Mammary epithelial cell (primary cell): ENCODE measurements at places on chromosomes 2 and 18.

- peak; percentile 81 for DNase-seq
Observed at GRCh38 chr2:69997015-69997830, 35.8 kb upstream of the ASPRV1 start.

DNA sequence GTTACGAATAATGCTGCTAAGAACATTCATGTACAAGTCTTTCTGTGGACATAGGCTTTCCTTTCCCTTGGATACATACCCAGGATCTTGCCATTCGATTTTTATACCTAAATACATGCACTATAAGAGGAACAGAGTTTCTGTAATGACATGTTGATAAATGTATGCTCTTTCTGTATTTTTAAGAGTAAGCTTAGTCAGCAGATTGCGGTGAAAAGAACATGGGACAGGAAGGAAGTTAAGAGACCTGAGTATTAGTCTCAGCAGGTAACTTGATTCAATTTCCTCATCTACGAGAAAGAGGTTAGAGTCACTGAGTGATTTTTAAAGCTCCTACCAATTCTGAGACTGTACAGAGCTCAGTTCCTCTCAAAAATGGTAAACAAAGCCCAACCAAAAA is 2.6 kb upstream of the TLK1 start:
- no peak for DNase-seq

GRCh38 chr18:4264347-4264791 is 190.7 kb downstream of the DLGAP1 start:
- no peak for DNase-seq

DNA sequence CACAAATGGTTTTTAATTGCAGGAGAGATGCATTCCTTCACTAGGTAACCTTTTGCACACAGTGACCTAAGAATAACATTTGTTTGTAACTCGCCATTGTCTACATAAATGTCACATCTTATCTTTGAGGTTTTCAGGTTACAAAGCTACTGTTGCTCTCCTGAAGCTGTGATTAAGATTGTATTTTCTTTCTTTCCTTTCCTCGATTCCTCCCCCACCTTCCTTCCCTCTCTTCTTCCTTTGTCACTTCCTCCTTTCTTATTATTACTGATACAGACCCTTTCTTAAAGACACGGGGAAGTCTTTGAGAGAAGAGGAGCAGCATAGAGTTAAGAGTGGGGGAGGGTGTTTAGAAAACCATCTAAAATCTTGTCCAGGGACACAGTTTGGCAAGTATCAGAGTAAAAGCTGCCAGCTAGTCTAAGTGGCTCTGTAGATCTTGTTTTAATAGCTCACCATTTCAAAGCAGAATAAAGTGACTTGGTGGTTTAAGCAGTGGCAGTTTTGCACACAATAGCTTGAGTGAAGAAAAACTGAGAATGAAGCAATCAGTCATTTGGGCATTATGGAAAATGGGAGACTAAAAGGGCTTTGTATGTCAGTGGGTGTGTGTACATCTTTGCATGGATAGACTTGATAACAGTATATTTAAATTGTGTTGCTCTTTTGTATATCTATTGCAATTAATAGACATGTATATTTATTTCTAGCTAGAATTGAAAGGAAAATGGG is 10.9 kb downstream of the CERS6 start:
- DNase-seq = no peak

DNA sequence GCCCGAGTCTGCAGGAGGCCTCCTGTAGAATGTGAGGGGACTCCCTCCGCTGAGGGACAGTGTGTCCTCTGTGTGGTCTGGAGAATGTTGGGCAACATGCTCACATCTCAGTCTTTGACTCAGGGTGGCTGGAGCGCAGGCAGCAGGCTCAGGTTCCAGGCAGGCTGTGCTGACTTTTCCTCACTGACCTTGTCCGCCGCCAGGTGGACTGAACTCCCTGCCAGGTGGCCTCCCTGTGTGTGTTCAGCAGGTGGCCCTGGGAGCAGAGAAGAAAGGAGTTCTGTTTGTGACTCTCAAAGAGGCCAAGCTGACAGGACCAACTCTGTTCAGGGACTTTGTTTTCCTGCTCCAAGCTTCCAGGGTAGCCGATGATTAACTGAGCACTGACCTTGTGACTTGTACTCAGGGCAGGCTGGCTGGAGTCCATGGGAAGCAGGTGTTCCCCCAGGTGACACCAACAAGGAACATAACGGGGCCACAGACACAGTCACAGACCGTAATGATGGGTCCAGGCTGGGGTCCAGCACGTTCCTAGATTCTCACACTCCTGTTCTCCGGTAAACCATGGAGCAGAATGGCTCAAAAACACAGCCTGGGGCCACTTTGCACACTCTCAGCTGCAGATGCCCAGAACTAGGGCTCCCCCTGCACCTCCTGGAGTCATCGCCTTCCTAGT is 439.8 kb downstream of the RNF144A start:
- DNase-seq = no peak

- DNase-seq = no peak
Observed at GRCh38 chr2:72936660-72937355, 19.5 kb downstream of the EMX1 start.

DNA sequence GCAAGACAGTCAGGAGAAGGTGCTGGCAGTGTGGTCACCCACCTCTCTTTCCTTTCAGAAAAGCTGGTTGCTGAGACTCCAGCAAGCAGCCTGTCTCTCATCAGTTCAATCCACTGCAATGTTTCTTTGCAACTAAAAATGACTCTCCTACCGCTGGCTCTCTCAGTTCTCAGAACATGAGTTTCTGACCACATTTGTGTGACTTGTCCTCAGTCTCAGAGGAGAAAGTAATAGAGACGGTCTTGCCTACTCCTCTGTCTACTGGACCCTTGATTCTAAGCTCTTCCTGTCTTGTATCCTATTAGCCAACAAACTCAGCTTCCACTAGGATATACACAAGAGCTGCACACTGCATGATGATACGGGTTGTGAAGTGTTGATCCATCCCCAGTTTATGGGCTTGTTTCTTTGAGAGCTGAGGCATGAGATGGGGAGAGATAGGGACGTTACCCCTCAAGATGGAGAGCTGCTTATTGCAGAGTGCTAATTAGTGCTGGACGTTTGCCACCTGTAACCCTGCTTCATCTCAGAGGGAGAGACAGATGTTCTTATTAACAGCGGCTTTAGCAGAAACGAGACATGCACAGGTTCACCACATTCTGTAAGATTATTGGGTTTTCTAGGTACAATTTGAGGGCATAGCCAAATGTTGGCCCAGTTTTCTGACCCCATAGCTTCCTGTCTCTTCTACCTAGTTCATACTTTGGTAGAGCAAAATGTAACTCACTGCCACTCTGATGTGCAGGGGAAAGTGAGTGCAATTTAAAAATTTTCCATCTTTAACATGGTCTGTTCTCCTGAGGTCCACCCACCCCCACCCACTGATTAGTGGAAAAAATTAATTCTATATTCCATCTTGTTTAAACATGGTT is 32.4 kb upstream of the YWHAQ start:
- DNase-seq = no peak

DNA sequence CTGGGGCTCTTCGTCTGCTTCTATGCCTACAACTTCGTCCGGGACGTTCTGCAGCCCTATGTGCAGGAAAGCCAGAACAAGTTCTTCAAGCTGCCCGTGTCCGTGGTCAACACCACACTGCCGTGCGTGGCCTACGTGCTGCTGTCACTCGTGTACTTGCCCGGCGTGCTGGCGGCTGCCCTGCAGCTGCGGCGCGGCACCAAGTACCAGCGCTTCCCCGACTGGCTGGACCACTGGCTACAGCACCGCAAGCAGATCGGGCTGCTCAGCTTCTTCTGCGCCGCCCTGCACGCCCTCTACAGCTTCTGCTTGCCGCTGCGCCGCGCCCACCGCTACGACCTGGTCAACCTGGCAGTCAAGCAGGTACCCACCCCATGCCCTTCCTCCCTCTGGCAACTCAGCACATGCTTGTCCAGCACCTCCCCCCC is 24.2 kb downstream of the STEAP3 start:
- DNase-seq = no peak

DNA sequence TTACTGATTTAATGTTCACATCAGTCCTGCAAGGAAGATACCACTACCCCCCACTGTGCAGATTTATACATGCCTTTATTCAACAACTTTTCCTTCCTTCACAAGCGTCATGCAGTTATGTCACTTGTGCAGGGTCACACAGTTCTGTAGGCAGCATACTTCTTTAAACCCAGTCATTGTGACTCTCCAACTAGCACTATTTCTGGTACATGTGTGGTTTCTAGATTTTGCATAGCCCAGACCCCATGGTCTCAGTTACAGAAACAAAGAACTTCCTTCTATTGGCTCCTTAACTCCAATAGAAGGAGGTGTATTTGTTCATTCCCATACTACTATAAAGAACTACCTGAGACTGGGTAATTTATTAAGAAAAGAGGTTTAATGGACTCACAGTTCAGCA is 333.1 kb downstream of the ZNF516 start:
- DNase-seq = no peak

- DNase-seq = no peak
Observed at GRCh38 chr2:222595581-222595980, 60.3 kb downstream of the FARSB start.

DNA sequence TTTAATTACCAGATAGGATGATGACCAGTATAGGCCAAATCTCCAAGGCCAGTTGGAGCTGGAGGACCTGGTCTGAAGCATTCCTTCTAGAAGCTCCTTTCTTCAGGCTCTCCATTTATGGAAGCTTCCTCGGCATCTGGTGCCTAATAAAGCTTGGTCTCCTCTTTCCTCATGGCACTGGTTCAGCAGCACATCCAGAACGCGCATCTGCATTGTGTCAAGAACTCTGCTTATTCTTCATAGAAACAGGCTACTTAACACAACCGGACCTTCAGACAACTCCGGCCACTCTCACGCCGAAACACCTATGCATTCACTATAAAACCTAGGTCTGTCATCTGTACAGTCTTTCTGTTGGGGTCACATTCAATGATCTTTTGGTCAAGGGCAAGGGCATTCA is 99.8 kb downstream of the COL6A3 start:
- no peak for DNase-seq

GRCh38 chr2:177723235-177723634 is 330.7 kb downstream of the AGPS start:
- DNase-seq = no peak

DNA sequence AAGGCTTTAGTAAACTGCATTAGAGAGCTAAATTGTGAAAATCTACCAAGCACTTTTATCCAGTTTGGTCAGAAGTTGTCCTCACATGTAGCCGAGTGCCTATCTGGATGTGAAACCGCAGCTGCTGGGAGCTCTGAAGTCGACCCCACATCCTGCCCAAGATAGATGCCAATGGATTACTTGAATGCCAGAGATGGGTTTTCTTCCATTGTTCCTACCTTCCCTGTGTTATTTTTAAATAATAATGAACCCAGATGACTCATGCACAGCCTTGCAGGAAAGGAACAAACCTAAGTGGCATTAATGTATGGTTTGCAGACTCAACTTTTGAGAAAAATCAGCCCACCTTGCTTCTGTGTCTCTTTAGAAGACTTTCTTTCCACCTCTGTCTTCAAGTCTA is 408.5 kb downstream of the FBXO15 start:
- no peak for DNase-seq

GRCh38 chr2:11343650-11344341 is 640 bp downstream of the ROCK2 start:
- peak; percentile 38 for DNase-seq

DNA sequence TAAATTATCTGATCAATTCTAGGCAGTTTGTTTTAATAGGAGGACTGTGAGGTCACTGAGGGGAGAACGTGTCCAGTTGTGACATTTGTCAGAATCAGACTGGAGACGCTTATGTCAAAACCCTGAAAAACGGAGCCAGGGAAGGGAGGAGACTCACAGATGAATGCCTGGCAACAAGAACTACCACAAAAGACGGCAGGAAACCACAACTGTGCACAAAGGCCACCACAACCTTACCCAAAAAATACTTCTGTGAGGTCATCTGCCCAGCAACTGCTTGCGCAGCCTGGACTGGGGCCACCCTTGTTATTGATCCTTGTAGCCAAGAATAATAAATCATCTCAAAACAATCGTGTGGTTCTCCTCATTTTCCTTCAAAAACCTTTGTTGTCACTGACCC is 173.0 kb upstream of the ALKAL2 start:
- DNase-seq = peak; percentile 9

- DNase-seq = no peak
Observed at GRCh38 chr2:105731511-105731910, 13.2 kb upstream of the NCK2 start.

- DNase-seq = no peak
Observed at GRCh38 chr2:53903011-53903410, 43.2 kb upstream of the GPR75 start.

GRCh38 chr2:35822716-35823115 is 532.9 kb upstream of the CRIM1 start:
- DNase-seq = no peak

- DNase-seq = no peak
Observed at GRCh38 chr2:6139142-6139541, 447.0 kb downstream of the SOX11 start.

DNA sequence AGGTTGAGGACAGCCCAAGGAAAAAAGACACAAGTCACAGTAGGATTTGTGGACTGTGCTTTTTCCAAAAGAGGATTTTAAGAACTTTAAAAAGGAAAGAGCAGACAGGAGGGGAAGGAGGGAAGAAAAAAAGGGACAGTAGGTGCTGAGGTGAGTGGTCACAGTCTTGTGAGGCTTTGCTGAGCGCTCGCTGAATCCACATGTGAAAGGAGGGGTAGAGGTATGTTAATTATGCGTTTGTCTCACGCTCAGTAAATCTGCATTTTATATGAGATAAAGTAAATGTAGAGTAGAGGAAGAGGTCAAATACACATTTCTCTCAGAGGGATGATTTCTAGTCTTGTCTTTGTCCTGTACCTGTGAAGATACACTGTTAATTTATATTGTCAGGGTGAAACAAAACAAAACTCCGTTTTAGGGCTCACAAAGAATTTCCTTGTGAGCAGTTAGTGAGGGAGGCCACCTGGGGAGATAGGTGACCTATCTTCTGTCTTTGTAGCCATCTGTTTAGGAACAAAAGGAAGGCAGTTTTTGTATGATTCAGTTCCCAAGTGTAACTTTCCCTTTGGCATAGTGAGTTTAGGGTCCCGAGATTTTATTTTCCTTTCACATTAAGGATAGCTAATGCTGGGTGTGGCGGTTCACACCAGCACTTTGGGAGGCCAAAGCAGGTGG is 25.3 kb downstream of the GNAL start:
- DNase-seq = peak; percentile 9

- DNase-seq = no peak
Observed at GRCh38 chr2:240906141-240906910, at the start of gene CROCC2. Gene CROCC2 (plus strand): TSS chr2:240906336. CDS start chr2:240906514, 178 bp downstream.

DNA sequence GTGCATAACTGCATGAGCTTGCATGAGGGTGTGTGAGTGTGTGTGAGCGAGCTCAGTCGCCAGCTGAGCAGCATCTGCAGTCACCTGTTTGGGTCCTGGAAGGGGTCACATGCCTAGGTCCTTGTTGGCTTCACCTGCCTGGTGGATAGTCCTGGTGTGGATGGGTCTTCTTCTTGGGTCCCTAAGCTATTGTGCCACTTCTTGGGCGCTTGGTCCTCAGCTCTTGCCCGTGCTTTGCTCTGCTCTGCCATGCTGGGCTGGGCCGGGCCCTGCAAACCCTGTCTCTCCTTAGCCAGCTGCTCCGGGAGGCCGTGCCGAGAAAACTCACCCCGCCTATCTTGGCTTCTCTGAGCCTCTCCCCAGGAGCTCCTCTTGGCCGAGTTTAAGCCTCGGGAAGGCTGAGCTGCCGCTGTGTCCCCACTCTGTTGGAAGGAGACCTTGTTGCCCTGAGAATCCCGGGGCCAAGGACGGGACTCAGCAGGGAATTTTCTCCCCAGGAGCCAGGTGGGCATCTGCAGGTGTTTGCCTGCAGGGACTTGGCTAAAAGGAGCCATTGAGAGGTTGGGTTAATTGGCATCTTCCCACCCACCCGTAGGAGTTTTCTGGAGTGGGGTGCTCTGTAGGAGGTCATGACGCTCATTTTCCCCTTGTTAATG is 300.8 kb downstream of the NDUFA10 start:
- no peak for DNase-seq

- DNase-seq = no peak
Observed at GRCh38 chr18:51074605-51075004, 44.6 kb downstream of the SMAD4 start.
